SJSA1 (cell line): ENCODE measurements at places on chromosomes 11 and 22.

- no peak overlapping the region for H3K4me3 ChIP-seq
- H3K27ac ChIP-seq = no peak overlapping the region
- H3K36me3 ChIP-seq = no peaks in the 10 kb centered on the region
- no peaks in the 10 kb centered on the region for H3K4me1 ChIP-seq
These were observed 363.0 kb downstream of the LUZP2 start for GRCh38 chr11:24859801-24860300.

- H3K4me3 ChIP-seq = no peak within 1 kb of the TSS
- peaks cover 45% of the 10 kb centered on the region for H3K4me1 ChIP-seq
- peaks cover 52% of the 10 kb centered on the region for H3K36me3 ChIP-seq
- no peaks in the 10 kb centered on the region for H3K27me3 ChIP-seq
These were observed at the start of gene PYGM for GRCh38 chr11:64759722-64760719. Gene PYGM, minus strand, starts transcription at chr11:64759974. Its CDS starts 76 bp downstream, at chr11:64759898.

DNA sequence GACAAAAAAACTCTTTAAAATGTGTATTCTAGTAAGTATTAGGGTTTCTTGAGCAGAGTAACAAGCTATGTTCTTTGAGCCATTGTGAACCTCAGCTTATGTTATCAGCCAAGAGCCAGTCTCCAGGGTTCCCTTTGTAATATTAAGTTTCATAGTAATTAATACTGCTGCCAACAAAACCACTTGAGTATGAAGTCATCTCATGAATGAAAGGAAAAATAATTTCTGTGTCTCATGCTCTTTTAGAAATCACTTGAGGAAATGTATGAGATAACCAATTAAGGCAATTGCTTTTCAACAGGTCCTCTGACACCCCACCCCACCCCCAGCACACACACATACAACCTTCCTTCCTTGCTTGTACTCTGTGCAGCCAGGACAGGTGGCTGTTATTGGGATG, 59.9 kb downstream of the BBOX1 start:
- H3K27me3 ChIP-seq = no peaks in the 10 kb centered on the region
- H3K36me3 ChIP-seq = no peaks in the 10 kb centered on the region
- no peaks in the 10 kb centered on the region for H3K4me1 ChIP-seq

DNA sequence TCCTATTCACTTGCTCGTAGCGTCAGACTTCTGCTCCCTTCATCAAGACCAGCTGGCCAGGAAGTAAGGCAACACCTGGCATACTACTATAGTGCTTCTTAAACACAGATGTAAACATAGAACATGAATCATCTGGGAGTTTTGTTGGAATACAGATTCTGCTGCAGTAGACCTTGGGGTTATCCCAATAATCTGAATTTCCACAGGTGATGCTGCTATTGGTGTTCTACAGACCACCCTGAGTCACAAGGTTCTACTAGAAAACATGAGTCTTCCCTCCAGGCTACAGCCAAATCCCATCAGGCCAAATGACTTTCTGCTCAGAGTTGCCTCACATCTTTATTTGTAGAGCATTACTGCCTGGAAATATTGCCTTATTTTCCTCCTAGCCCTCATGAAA, 175.2 kb downstream of the NELL1 start:
- no peaks in the 10 kb centered on the region for H3K4me1 ChIP-seq
- H3K4me3 ChIP-seq = no peak overlapping the region
- H3K36me3 ChIP-seq = no peaks in the 10 kb centered on the region
- H3K27me3 ChIP-seq = no peaks in the 10 kb centered on the region
- no peak for DNase-seq

- H3K4me1 ChIP-seq = peaks cover 11% of the 10 kb centered on the region
- H3K27ac ChIP-seq = peak overlapping the region; percentile 53
These were observed 475 bp upstream of the AIP start for GRCh38 chr11:67482275-67482826.

DNA sequence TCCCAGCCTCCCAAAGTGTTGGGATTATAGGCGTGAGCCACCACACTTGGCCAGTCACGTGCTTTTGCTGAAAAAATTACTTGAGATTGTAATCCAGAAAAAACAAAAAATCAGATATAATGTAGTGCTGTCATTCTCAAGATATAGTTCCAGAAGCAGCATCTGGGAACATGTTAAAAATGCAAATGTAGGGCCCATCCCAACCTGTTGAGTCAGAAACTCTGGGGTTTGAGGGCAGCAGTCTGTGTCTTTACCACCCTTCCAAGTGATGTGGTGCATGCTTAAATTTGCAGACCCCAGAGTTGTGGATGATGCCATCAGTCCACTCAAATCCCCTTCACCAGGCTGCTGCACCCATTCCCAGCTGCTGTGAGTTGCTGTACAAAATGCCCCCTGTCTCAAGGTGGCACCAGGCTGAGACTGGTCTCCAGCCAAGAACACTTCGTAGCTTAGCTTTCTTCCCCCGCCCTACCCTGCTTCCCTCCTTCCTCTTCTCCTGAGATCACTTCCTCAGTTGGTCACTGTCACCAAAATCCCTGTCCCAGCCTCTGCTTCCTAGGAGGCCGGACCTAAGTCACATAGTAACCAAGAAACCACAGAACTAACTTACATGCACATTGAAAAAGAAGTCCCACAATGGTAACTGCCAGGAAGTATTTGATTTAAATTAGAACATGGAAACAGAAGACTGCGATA, 18.2 kb upstream of the ARRB1 start:
- H3K4me3 ChIP-seq = no peak overlapping the region
- no peaks in the 10 kb centered on the region for H3K27me3 ChIP-seq
- H3K4me1 ChIP-seq = peaks cover 13% of the 10 kb centered on the region
- H3K27ac ChIP-seq = no peak overlapping the region
- no peak for DNase-seq
- H3K36me3 ChIP-seq = no peaks in the 10 kb centered on the region

- peak; percentile 64 for DNase-seq
- H3K27ac ChIP-seq = peak overlapping the region; percentile 51
- peaks cover 18% of the 10 kb centered on the region for H3K4me1 ChIP-seq
- H3K36me3 ChIP-seq = no peaks in the 10 kb centered on the region
These were observed 54.8 kb upstream of the PHF21B start for GRCh38 chr22:45064313-45065278.

GRCh38 chr11:107573438-107573837, 7.9 kb upstream of the ALKBH8 start:
- H3K27ac ChIP-seq = no peak overlapping the region
- no peaks in the 10 kb centered on the region for H3K27me3 ChIP-seq
- H3K36me3 ChIP-seq = no peaks in the 10 kb centered on the region
- no peak for DNase-seq

GRCh38 chr22:39956932-39957664, 3.1 kb upstream of the TMA7B start:
- H3K36me3 ChIP-seq = no peaks in the 10 kb centered on the region
- no peak overlapping the region for H3K4me3 ChIP-seq
- no peak for DNase-seq
- no peak overlapping the region for H3K27ac ChIP-seq

DNA sequence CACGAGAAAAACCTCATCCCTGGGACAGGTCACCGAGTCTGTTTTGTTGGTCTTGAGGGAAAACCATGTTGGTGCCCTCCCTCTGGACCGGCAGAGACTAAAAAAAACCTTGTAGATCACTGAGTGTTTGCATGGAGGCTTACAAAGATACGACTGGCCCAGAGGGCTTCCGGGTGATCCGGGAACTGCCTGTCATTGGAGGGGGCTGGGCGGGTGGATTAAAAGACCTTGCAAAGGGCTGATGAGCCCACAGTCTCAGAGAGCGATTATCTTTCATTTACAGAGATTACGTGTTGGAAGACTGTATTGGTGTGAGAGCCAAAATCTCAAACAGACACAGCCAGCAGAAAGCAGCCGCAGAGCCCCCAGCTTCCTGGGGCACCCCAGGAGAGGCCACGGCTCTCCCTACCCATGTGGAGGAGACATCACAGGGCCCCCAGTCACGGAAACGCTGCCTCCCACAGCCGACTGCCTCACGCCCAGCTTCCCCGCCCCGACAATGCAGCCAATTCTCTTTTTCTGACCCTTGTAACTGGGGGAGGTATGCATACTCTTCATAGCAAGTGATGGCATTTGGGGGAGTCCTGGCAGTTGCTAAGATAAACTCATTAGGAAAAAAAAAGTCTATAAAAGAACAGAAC, 426.4 kb downstream of the CTTN start:
- no peak overlapping the region for H3K4me3 ChIP-seq
- no peaks in the 10 kb centered on the region for H3K27me3 ChIP-seq
- DNase-seq = peak; percentile 23
- H3K36me3 ChIP-seq = 0 out of 2 replicates have a peak, but pooled peaks cover 3% of the 10 kb centered on the region
- no peak overlapping the region for H3K27ac ChIP-seq

- no peak for DNase-seq
- no peaks in the 10 kb centered on the region for H3K36me3 ChIP-seq
- no peak overlapping the region for H3K4me3 ChIP-seq
These were observed 70.0 kb downstream of the AMOTL1 start for GRCh38 chr11:94838027-94838731.

DNA sequence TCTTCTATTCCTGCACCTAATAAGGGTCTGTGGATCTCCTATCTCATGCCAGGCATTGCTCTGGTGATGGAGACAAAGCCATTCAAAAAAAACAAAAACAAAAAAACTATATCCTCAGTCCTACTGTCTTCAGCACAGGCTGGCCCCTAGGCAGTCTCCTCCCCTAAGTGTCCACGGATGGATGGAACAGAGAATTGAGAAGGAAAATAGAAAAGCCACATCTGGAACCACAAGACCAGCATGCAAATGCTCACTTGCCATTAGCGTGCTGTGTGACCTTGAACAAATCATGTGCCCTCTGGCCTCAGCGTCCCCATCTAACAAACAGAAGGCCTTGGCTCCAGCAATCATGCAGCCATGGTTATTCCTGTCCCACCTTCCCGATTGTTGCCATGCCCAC, 32.7 kb upstream of the CD82 start:
- H3K36me3 ChIP-seq = no peaks in the 10 kb centered on the region
- H3K4me3 ChIP-seq = no peak overlapping the region
- DNase-seq = no peak
- no peaks in the 10 kb centered on the region for H3K4me1 ChIP-seq
- H3K27me3 ChIP-seq = no peaks in the 10 kb centered on the region
